ENCODE measurements at places on chromosomes 3 and 15.

DNA sequence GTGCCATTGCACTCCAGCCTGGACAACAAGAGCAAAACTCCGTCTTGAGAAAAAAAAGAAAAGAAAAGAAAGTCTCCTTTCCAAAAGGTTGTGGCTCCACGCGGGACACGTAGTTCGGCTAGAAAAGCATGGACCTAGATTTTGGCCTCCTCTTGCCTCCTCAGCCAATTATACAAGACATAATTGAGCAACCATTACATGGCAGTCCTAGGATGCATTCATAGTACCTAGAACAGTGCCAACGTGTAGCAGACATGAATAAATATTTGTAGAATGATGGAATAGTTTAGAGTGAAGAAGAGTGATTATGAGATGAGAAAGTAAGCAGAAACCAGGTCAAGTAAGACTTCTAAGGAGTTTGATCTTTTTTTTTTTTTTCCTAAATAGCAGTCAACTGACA, 112.5 kb downstream of the ZNF609 start:
- no peak for DNase-seq

DNA sequence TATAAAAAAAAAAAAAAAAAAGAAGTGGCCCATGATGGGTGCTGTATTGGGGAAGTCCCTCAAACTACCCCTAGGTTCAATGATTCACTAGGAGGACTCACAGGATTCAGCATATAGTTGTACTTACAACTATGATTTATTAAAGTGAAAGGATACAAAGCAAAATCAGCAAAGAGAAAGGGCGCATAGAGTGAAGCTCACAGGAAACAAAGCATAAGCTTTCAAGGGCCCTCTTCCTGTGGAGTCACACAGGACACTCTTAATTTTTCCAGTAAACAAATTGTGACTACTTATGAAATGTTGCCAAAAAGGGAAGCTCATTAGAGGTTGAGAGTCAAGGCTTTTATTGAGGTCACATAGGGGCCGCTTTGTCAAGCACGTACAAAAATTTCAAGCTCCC, 153.7 kb upstream of the GAP43 start:
- no peak for DNase-seq

- no peak for DNase-seq
Observed at GRCh38 chr3:181855825-181856224, 144.1 kb downstream of the SOX2 start.

DNA sequence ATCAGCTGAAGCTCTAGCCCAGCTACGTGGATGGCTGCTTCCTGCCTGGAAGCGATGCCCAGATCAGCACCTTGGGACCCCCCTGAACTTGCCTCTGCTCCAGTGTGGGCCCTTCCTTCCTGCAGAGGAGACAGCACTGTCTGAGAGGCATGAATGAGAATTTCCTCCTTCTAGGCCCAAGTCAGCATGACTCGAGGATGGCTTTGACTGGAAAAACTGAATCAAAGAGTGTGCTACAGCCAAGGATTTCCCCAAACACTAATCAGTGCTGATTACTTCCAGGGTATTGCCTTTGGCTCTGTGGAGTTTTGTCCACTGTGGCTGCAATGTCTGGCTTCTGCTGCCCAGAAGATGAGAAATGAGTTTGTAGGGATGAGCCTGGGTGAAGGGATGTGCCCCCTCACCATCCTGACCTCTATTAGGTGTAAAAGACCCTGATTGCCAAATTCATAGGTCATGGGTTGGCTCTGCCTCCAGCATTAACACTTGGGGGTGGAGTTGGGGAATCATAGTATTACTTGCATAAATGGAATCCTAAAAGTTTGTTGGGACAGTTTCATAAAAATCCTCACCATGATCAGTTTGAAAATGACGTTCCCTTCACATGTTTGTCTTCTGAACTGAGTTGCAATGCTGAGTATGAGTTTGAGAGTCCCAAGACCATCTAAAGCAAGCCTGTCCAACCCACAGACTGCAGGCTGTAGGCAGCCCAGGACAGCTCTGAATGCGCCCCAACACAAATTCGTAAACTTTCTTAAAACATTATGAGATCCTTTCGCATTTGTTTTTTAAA, 36.7 kb downstream of the FLNB start:
- no peak for DNase-seq

DNA sequence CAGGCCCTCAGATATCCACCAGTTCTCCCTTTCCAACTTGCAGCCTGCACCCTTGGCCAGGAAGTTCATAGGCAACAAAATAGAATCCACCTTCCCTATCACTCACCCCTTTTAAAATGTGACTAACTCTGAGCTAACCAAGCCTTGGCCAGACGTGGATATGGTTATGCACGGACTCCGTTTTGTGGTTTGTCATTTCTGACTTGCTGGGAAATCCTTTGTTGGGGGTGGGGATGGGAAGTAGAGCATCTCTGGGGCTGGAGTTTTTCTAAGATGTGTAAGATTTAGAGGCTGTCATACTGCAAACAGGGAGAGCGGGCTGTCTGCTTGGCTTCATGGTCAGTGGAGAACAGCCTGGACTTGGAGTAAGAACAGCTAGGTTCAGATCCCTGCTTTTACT, 62.6 kb downstream of the SMAD3 start:
- peak; percentile 55 for DNase-seq

- no peak for DNase-seq
Observed at GRCh38 chr15:49154359-49154758, 1.0 kb downstream of the COPS2 start.

DNA sequence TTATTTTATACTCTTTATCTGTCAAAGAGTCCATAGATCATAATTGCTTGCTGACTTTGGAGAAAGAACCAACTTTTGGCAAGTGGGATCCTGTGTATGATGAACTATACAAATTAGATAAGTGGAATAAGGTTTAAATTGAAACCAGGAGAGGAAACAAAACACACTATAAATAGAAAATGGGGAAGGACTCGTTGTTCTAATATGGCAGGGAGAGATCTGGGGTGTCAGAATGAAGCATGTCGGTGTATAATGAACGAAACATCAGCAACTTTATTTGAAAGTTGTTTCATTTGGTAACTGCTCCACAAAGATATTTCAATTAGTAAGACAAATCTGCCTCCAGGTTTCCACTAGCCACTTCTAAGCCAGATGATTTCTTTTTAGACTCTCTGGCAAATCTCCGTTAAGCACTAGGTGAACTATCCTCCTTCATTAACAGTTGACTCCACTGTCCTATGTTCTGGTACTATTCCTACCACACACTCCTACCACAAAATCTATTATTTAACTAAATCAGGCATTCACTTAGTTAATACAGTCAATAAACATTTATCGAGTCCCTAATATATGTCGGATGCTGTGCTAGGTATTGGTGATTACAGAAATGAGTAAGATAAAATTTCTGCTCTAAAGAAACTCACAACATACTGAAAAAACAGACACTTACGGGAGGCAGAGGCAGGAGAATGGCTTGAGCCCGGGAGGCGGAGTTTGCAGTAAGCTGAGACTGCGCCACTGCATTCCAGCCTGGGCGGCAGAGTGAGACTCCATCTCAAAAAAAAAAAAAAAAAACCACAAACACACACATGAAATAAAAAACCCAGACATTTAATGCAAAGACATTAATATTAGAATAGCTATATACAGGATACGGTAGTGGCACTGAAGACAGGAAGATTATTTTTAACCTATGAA, 20.1 kb downstream of the SLC15A2 start:
- DNase-seq = no peak

GRCh38 chr3:28210968-28211713, 30.3 kb upstream of the CMC1 start:
- no peak for DNase-seq

- no peak for DNase-seq
Observed at GRCh38 chr15:73684581-73685455, 635 bp downstream of the CD276 start.

GRCh38 chr3:194103505-194103904, 32.4 kb upstream of the HES1 start:
- peak; percentile 20 for DNase-seq

GRCh38 chr3:127671523-127672428, 976 bp upstream of the ABTB1 start:
- DNase-seq = peak; percentile 44

DNA sequence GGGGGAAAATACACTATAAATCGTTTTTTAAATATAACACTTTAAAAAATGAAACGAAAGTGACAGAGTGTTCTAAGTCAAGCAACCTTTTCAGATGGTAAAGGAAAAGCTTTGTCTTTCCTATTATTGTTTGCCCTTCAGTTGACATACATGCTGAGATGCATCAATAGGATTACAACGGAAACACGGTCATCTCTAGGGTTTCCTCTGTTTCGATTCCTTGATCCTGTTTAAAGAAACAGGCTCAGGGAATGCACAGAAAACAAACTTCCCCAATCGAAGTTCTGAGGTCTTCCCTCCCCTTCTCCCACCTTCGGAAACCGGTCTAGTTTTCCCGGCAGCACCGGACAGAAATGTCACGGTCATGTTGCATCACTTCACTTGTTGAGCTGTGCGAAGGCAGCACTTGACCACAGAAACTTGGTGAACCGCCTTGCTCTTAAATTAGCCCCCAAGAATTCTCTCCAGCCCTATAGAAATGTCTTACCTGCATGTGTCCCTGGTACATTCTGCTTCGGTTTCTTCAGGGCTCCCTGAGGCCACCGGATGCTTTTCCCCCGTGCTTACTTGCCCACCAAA, 556 bp downstream of the PEX5L start:
- no peak for DNase-seq

GRCh38 chr15:68382286-68383007, 49.5 kb downstream of the ITGA11 start:
- DNase-seq = no peak

- DNase-seq = no peak
Observed at GRCh38 chr15:68557469-68558317, 21.1 kb upstream of the CORO2B start.

DNA sequence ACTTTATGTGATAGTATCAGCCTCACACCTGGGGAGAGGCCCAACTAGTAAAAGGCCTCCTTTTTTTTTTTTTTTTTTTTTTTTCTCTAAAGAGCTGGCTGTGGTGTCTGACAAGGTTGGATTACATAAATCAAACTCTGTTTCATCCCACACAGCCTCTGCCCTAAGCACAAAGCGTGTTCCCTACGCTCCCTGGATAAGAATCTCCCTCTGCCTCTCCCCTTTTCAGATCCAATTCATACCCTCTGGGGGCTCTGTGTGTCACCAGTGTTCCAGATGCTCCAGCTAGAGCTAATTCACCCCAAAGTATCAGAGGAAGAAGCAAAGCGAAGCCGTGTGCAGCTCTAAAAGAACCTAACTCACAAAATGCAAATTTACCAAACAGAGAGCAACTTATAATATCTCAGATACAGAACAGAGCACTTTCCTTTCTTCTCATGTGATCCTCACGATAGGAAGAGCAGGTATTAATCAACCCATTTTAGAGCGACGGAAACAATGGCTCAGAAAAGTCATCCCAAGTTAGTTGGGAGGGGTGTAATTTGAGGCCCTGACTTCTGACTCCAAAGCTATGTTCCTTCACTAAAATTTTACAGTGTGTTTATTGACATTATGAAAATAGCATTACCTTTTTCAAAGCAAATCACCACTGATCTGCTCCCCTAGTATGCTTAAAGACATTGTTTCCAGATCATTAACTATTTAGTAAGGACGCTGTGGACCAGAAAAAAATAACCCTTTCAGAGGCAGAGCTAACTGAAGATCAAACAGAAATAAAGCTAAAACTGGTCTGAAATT, 12.4 kb downstream of the BMF start:
- DNase-seq = no peak

DNA sequence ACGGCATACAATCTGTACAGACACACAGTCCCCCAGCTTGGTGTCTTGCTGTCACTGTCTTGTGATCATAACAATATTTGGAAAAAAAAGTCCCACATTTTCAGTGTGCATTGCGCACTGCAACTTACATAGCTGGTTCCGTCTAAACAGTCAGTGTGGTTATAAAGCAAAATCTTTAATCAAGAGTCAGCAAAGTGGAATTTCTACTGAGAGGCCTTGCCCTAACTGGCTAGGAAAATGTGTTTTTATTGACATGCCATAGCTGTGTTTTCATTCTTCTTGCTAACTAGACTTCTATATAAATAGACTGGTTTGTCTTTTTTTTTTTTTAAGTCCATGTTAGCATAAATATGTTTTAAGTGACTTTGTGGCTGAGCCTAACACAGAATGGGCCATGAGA, 174.8 kb downstream of the POLR2M start:
- no peak for DNase-seq

DNA sequence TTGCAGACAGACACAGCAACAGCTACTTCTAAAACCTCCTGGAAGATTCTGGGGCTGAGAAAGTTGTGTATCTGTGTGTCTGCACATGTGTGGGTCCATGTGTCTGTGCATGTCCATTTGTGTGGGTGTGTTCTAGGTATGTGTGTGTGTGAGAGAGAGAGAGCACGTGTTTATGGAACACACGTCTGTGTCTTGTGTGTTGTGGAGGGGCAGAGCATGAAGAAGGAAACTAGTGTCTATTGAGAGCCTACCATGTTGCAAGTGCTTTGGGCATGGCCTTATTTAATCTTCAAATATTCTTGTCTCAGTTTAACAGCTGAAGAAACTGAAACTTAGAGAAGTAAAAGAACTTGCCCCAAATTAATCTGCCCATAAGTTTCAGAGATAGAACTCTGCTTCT, 327.5 kb downstream of the UACA start:
- no peak for DNase-seq

GRCh38 chr15:91022075-91022831, at the start of gene VPS33B:
VPS33B (minus strand) TSS chr15:91022594; CDS start chr15:91022249, 345 bp downstream.
- peak; percentile 85 for DNase-seq

DNA sequence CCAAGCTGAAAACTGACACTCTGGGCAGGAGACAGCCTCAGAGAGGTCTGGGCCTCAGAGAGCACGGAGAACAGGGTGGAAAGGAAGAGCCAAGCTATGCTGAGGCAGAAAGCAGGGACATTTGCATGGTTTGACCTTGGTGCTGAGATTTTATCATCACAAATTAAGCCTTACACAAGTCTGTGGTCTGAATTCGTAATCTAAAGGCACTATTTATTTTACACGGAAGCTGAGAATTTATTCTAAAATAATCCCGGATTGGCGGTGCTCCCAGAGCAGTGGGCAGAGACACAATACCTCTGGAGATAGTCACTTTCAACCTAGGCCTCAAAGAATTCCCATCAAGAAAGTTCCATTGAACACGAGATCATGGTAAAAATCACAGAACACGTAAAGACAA, 47.5 kb downstream of the CFAP92 start:
- no peak for DNase-seq
